ENCODE measurements at places on chromosomes 2 and 18.

- DNase-seq: no peak
These were observed 476 bp upstream of the MSH2 start for GRCh38 chr2:47402555-47402804.

DNA sequence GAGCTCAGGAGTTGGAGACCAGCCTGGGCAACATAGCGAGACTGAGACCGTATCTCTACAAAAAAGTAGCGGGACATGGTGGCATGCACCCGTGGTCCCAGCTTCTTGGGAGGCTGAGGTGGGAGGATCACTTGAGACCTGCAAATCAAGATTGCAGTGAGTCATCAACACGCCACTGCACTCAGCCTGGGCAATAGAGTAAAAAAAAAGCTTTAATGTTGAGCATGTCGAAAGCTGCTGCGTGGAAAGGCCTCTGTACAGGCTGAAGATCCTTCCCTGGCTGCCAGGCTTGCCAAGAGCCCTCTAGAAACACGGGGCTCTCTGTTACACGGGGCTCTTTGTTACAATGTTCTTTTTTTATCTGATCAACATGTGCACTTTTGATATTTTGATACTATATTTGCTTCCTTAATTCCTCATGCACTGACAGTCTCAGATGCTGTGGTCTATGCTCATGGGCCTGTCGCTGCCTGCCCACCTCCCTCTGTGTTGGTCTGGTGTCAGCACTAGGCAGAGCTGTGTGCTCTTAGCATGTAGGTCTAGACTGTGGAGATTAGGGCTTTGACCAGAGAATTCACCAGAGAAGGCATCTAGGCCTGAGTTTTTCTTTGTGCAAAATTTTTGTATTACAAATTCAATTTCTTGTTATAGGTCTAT, 18.7 kb downstream of the CLK1 start:
- no peak for DNase-seq

DNA sequence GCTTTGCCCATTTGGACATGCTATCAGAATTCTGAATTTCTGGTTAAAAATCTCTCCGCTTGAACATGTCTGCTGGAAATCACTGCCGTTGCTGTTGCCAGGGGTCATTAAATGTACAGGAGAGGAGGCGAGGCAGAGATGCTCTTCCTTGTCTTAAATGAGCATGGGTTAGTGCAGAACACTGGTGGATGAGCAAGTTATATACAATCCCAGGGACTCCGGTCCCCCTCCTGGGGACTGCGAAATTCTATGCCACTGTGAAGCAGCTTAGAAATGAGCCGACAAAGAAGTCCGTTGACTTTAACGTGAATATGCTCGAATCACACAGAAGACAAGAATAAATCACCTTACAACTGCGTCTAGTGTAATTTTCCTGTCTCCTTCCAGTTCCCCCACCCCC, 95.1 kb upstream of the KLHL14 start:
- DNase-seq: no peak

DNA sequence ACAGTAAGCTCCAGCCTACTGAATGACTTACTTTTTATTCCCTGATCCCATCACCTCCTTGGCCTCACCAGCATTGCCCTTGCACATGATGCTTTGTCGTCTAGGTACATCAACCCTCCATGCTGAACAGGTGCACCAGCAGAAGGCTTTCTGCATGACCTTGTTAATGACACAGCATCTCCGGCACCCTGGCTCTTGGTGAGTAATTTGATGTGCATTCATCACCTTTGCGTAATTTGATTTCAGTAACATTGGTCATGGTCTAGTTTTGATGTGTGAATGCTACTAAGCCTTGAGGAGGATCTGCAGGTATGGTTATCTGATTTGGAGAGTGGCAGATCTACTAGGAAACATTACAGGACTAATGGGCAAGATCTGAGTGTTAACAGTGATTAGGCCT, 103.6 kb downstream of the STK39 start:
- DNase-seq: no peak

GRCh38 chr18:37663446-37663845, 97.8 kb upstream of the CELF4 start:
- no peak for DNase-seq

DNA sequence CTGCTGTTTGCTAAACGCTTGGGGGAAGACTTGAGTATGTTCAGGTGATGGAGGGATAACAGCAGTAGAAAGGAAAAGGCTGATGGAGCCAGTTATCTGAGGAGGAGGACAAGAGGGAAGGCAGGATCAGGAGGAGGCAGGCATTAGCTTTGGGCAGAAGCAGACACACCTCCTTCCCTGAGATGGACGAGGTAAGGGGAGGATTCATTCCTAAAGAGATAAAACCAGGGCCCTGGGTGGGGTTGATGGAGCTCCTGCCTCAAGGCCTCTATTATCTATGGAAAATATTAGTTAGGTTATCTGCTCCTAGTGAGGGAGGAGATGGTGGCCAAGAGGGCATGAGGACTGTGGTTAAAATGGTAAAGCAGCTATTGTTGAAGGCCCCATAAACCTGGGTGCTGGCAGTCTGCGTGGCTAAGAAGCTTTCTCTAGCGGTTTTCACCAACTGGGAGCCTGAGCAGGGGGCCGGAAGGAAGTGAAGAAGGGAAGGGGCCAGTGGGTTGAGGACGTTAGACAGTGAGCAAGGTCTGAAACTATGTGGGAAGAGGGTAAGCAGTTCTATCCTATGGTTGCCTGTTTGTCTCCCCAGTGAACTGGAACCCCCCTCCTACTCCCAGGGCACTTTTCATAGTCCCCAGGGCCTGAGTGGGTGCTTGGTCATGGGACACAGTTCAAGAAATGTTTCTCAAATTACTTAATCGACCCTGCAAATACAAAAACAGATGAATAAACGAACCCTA, 56.6 kb upstream of the HK2 start:
- DNase-seq: no peak

DNA sequence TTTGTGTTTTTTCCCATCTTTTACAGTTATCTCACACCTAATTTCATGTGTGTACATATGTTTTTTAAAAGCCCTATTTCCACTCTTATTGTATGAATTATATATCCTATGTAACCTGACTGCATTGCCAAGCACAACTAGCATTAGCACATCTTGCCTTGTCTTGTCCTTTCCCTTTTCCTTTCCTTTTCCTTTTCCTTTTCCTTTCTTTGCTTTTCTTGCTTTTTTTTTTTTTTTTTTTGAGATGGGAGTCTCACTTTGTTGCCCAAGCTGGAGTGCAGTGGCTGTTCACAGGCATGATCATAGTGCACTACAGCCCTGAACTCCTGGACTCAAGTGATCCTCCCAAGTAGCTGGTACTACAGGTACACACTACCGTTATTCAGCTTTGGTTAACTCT, 172.7 kb upstream of the BOD1L2 start:
- no peak for DNase-seq

GRCh38 chr18:33051407-33051806, 278.6 kb upstream of the KLHL14 start:
- DNase-seq: no peak

All from activated naive CD8-positive, alpha-beta T cell treated with anti-CD3 and anti-CD28 coated beads, Interleukin-2, amount 50 U/mL, for 16 hours (primary cell).